Femur (tissue), 1 donor: ENCODE measurements at places on chromosomes 5 and 9.
A peak's percentile ranks its signal among the peaks of the same experiment; 100 is the strongest.

GRCh38 chr5:144377207-144377606 is 206.5 kb downstream of the KCTD16 start:
- no peak for DNase-seq

DNA sequence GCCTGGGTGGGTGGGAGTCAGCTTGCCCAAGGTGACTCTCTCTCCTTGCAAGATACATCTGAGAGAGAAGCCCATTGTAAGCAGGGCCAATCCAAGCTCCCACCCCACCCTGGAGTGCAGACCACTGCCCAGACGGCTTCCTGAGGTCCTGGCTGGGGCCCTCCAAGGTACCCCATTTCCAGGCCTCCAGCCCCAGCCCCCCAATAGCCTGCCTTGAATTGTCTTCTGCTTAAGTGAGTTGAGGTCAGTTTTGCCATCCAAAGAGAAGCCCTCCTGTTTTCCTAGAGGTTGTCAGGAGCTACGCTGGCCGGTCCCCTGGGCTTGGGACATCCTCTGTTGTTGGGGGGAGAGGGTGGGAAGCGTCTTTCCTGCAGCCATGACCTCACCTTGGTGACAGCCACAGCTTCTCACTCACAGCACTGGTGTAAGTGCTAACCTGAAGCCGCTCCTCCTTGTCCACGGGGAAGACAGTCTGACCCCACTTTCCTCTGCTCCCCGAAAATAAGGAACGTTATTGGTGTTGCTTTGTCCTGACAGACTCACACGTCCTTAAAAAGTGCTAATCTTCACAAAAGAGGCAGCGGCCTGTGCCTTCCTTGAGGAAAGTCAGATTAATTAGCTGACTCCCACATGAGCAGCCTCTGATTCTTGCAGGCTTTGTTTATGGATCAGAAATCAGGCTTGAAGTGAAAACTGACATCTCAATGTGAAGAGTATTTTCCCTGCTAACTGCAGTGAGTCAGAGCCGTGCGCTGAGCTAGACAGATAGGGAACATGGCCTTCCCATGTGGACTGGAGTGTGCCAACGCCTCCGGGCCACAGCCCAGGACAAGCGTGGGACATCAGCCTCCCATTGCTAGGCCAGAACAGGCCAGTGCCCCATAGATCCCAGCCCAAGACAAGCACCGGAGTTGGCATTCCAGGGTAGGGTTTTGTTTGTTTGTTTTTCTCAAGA is 52.3 kb downstream of the ADAMTS2 start:
- peak; percentile 5 for DNase-seq

DNA sequence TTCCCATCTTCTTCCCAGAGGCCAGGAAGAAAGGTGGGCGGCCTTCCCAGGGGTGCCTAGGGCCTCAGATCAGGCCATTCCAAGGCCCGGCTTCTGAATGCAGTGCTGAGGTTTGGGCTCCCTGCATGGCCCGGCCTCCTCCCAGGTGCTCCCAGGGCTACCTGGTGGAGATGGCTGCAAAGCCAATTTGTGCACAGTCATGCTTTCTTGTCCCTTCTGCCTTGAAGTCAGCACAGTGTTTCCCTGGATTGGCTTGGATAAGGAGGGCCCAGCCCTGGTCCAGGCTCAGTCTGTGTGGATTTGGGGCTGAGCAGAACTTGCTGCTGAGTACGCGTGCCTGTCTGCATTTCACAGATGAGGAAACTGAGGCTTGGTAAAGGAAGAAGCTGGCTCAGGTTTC is 72.5 kb downstream of the RXRA start:
- no peak for DNase-seq

GRCh38 chr5:36457511-36458270 is 148.7 kb upstream of the SLC1A3 start:
- DNase-seq, result no peak

GRCh38 chr5:32523625-32524024 is 61.7 kb upstream of the SUB1 start:
- DNase-seq, result no peak

- no peak for DNase-seq
Observed at GRCh38 chr5:59487772-59488729, 405.5 kb downstream of the PDE4D start.

GRCh38 chr9:80516679-80517078 is 944.9 kb downstream of the TLE4 start:
- DNase-seq, result no peak

- no peak for DNase-seq
Observed at GRCh38 chr5:153952057-153952456, 86.7 kb downstream of the FAM114A2 start.

DNA sequence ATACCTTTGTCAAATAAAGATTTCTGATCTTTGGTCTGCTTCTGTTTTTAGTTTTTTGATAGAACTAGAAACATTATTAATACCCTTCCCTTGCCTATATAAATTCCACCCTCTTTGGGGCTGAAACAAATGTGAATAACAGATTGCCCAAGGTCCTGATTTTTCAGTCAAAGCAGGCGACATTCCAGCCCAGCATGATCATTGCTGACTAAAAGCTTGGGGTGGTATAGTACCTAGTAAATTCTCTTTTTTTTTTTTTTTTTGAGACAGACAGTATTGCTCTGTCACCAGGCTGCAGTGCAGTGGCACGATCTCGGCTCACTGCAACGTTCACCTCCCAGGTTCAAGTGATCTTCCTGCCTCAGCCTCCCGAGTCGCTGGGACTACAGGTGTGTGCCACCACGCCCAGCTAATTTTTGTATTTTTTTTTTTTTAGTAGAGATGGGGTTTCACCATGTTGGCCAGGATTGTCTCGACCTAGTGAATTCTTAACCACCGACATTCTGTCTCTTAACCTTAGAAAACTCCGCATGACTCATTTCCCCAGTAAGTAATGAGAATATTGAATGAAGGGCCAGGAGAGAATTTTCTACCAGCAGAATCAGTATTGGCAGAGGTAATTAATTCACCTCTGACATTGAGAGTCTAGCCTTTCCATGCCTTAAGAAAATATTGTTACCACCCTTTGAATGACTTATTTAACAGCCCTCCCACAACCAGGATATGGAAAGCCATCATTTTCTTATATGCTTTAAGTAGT is 226.4 kb downstream of the GNA14 start:
- DNase-seq, result no peak

- no peak for DNase-seq
Observed at GRCh38 chr5:150647275-150648251, 7.1 kb downstream of the SYNPO start.

GRCh38 chr9:7394002-7394774 is 405.4 kb downstream of the DMAC1 start:
- DNase-seq, result no peak

DNA sequence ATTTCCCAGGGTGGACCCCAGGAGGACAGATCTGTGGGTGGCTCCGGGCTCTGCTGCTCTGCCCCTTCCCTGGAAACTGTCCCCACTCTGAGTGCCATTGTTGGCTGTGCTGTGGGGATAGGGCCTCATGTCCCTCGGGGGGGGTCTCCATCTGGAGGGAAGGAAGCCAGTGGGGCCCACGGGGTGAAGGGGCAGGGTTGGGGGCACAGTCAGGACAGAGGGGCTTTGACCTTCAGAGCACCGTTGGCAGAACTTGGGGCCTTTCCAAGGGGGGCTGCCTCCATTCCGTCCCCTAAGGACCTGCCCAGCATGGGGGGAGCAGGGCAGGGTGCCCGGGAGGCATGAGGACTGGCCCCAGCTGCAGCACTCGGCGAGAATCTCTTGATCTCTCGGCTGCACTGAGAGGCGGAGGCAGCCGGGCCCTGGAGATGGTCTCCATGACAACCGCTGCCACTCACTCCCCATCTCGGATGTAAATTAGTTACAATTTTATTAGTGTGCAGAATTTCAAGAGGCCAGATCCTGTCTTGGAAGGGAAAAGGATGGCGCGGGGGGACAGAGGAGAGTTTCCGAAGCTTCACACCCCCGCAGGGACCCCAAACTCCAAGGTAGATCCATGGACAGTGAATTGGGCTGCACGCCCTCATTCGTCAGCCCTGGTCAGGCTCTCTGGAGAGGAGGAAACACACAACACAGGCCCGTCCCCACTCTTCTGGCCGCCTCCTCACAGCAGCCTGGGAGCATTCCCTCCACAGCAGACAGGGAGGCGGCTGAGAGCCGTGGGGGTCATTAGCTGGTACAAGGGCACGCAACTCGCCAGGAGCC is 216.2 kb upstream of the IER5L start:
- DNase-seq, result no peak

GRCh38 chr9:977838-978830 is 1.7 kb downstream of the DMRT3 start:
- DNase-seq, result no peak
